ENCODE measurements at places on chromosomes 1 and 21.
A peak's percentile ranks its signal among the peaks of the same experiment; 100 is the strongest.

DNA sequence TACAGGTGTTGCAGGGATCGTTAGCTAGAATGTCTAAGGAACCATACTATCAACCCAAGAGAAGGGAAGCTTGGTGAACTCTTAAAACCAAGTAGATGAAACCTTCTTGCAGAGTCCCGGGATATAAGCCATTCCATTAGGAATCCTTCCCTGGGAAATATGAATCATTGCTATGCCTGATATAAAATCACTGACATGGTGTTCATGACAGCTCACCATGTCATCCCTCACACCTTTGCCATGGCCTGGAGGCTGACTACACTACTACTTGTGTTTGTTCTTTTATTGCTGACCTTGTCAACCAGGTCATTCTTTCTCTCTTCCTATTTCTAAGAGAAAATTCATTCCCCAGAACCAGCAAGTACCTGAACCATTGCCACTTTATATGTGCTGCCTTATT lies 12.1 kb downstream of the ST6GALNAC3 start:
- DNase-seq = no peak

DNA sequence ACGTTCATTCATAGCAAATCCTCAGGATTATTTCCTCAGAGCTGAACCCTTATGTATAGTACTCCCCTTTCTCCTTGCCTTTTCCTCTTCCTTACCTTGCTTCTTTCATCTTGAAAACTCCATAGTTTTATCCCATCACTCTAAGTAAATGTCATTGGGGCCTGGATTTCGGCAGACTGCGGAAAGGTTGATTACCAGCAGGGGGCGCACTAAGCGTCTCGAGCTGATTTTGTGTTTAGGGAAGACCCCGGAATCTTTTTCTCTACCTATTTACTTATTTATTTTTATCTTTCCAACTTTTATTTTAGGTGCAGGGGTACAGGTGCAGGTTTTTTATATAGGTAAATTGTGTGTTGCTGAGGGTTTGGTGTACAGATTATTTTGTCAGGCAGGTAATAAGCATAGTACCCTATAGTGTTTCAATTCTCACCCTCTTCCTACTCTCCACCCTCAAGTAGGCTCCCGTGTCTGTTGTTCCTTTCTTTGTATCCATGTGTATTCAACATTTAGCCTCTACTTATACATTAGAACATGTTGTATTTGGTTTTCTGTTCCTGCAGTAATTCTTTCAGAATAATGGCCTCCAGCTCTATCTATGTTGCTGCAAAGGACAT lies 11.4 kb upstream of the MTARC1 start:
- DNase-seq = peak; percentile 55

DNA sequence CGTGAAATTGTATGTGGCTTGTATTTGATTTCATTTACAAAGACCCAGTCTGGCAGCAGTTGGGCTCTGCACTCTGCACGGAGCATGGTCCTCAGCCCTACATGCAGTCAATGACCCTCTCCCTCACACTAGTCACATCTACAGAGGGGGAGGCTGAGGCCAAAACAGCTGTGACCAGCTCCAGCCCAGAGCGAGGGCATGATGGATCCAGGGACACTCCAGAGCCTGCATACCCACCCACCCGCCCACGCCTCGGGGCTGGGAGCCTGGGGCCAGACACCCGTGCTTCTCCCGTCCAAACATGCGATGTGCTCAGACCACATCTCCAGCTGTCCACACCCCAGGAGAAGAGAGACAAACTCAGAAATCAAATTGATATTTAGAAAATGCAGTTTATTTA lies 14.0 kb upstream of the PRDM16 start:
- DNase-seq = no peak

- no peak for DNase-seq
These were observed 143.7 kb upstream of the ETS2 start for GRCh38 chr21:38661889-38662568.

- peak; percentile 69 for DNase-seq
These were observed 43.0 kb downstream of the SLC9A1 start for GRCh38 chr1:27111626-27112573.

GRCh38 chr21:33040215-33040614 lies 14.5 kb downstream of the OLIG2 start:
- DNase-seq = no peak

- no peak for DNase-seq
These were observed 397.5 kb downstream of the TGFB2 start for GRCh38 chr1:218742467-218743262.

GRCh38 chr1:202126426-202126825 lies 3.7 kb downstream of the GPR37L1 start:
- DNase-seq = no peak

DNA sequence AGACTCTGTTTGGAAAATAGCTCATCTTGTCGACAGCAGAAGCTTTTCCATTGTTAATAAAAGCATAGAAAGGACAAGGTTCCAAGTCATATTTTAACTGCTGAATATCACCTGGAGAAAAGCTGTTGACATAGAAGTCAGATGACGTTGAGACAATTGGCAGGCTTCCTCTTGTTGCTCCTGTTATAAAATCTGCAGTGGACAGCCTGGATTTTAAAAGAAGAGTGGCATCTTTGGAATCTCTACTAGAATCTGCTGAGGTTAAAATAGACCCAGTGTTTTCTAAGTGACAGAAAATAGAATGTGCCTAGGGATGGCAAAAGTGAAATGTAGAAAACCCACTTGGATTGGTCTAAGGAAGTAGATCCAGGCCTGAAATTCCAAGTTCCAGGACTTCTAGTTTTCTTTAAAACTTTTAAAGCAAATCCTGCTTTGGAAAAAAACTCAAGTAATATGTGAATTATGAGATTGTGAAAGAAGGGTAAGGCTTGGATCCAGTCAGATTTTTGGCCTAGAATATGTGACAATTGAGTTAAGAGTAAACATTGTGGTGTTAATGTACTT lies 53.6 kb upstream of the NEXN start:
- no peak for DNase-seq

DNA sequence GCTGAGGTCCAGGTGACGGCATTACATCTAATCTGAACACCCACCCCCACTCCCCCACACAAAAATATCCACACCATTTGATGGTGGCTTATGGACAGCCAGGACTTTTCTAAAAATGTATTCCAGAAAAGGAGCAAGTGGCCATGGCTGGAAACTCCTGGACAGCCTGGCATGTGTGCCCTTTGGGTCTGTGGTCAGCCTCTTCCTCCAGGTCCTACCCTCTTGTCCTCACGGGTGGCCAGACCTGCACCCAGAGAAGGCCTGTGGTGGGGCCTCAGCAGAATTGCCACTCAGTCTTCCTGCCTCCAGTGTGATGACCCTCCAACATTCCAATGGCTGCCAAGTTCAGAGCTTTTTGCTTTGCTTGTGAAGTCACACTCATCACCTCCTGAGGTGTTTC lies 600.6 kb downstream of the AJAP1 start:
- no peak for DNase-seq

DNA sequence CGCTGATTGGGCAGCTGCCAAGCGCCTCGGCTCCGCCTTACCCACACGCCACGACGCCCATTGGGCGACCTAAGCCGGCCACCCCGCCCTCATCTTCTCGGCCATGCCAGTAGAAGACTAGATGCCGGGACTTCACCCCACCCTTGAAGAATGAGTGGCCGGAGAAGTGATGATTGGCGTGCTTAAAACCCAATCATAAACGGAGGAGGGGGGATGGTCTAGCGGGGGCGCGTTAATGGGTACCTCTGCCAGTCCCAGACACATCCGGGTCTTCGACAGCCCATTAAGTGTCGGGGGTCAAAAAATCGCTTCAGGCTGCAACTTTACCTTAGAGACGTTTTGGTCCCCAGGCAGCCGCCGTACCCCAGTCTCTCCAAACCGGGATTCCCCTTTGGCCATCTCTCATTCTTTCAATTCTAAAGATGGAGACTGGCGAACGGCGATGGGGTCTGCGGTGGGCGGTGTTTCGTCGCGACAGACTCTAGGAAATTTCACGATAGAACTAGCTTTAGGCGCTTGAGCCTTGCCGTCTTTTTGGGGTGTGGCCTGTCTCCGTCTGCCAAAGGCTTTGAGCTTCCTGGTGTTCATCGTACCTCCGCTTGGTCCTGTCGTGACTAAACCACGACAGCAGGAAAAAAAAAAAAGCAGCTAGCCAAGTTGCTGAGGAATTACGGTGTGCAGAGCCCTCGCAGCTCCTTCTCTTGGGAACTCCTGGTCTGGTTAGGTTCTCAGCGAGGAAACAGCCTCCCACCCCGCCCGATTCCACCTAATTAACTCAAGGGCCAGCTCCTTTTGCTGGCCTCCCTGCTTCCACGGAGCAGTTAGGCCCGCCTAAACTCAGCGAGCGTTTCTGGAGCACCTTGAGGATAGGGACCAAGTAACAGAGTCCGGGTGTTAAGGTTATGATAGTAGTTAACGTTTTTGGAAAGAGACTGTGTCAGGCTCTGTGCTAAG lies at the start of gene GATAD2B:
TSS of gene GATAD2B (minus strand) at position 1 of the 954 bp plus-strand sequence. CDS start 94,625 bp downstream, outside the sequence.
- DNase-seq = peak; percentile 98
